ENCODE measurements at places on chromosomes 3 and 15.

DNA sequence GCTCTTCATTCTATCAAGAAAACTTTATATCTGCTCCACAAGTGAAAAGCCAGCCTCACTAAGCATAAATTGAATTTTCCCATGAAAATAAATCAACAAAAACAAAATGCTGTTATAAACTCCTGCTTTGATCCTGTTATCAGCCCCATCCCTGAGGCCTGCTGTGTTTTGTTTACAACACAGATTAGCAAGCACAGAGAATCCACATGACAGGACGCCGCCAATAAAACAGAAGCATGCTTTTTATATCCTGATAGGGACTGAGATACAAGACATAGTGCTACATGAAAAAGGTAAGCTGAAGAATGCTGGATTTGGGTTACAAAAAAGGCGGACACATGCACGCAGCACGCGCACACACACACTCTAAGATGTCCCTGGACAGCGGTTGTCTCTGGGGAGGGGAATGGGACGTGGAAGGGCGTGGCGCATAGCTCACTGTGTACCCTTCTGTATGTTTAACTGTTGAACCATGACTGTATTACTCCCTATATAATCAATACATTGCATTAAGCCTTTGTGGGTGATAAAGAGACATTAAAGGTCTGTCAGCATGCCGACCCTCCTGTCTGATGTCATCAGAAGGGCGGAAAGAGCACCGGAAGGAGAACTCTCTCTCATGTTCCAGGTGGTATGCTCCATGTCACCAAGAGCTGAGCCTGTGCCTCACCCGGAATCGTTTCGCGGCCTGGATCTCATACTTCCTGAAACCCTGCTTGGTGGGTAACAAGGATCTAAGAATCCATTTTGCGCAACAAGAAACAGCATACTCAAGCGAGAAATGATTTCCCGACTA is 93.9 kb downstream of the IQSEC1 start:
- DNase-seq, result no peak

DNA sequence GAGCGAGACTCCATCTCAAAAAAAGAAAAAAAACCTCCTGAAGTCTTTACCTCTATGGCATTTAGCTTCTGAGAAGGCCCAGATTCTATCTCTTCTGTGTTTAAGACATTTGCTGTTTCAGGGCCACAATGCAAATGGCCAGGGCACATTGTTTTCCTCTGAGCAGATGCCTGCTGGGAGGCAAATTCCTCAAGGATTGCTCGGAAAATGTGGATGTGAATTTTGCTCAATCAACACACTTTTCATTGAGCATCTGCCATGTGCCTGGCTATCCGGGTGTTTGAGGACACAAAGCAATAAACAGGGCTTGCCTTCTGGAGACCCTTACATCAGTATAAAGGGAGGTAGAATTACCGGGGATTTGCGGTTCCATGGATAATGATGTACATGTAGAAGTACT is 20.0 kb downstream of the TRIM71 start:
- DNase-seq, result no peak

GRCh38 chr15:101161656-101162055 is 90.2 kb downstream of the CHSY1 start:
- no peak for DNase-seq

GRCh38 chr15:92810418-92811138 is 89.5 kb upstream of the CHD2 start:
- no peak for DNase-seq

- no peak for DNase-seq
Observed at GRCh38 chr3:18047052-18047451, 304.6 kb upstream of the TBC1D5 start.

DNA sequence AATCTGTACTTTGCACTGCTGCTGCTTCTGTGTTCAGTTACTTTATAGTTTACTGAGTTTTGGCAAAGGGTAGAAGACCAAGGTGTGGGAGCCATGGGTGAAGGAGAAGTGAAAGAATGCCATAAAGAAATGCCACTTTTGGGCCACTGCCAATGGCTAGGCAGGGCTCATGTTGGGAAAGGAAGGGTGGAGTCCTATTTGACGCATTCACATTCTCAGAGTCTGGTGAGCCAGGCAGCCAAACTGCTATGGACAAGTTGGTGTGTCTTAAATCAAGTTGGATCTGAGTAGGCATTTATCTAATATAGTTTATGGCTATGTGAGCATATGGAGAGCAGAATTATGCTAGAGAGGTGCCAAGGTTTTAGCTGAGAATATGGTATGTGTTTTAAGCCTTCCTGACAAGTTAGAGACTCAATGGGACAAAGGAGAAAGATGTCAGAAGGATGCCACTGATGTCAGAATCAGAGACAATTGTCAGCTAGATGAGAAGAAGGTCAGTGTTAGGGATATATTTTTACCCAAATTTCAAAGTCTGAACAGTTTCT is 296.1 kb downstream of the AGBL1 start:
- no peak for DNase-seq

DNA sequence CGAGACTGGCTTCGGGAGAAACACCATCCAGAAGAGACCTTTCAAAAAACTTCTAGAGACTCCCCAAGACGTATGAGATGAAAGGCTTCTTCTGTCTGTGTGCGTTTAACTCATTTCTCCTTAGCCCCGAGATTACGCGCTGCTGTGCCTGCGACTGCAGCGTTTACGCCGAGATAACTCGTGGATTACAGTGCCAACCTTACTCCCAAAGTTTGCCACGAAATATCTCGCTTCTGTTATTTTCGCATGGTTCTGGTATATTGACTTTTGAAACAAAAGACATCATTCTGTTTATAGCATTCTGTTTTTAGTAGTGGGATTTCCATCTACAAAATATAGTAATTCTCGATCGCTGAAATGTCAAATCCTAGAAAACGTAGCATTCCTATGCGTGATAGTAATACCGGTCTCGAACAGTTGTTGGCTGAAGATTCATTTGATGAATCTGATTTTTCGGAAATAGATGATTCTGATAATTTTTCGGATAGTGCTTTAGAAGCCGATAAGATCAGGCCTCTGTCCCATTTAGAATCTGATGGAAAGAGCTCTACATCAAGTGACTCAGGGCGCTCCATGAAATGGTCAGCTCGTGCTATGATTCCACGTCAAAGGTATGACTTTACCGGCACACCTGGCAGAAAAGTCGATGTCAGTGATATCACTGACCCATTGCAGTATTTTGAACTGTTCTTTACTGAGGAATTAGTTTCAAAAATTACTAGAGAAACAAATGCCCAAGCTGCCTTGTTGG is 467 bp downstream of the PGBD4 start:
- DNase-seq, result no peak

- no peak for DNase-seq
Observed at GRCh38 chr3:165211721-165212120, 15.5 kb upstream of the SLITRK3 start.

DNA sequence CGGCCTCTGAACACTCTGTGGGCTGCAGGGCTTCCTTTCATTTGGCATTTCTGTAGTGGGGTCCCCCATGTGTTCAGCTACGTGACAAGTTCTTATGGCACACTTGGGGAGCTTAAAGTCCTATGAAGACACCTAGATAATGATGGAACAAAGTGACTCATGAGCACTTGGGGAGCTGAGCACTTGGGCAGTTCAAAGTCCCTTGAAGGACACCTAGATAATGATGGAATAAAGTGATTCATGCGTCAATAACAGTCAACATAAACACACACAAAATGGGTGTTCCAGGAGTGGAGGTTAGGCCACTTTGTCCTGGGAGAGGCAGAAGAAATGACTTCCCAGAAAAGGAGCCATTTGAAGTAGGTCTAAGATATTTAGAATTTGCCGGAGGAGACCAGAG is 66.6 kb downstream of the LDHAL6B start:
- no peak for DNase-seq

- no peak for DNase-seq
Observed at GRCh38 chr3:13004376-13004775, 68.9 kb downstream of the IQSEC1 start.

GRCh38 chr3:163891771-163892170 is 1186.5 kb downstream of the SI start:
- DNase-seq, result no peak

DNA sequence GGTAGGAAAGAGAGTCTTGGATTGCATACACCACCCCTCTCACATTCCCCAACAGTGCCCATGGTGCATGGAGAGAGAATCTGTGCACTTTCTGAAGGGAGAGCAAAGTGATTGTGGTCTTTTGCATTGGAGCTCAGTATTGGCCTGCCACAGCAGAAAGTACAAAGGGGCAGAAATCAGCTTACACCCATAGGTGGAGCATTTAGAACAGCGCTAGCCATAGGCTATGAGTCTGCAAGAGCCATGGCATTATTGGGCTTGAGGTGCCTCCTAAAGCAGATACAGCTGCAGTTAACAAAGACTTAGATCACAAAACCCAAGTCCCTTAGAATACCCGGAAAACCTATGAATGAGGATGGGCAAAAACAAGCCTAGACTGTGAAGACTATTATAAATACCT is 21.8 kb downstream of the SI start:
- DNase-seq, result no peak

GRCh38 chr3:28234454-28234853 is 7.0 kb upstream of the CMC1 start:
- no peak for DNase-seq

GRCh38 chr3:169542331-169542751 is 121.2 kb downstream of the MECOM start:
- DNase-seq, result no peak

- DNase-seq, result no peak
Observed at GRCh38 chr3:140391061-140391460, 286.8 kb upstream of the TRIM42 start.

GRCh38 chr3:44128057-44128775 is 113.5 kb upstream of the TOPAZ1 start:
- no peak for DNase-seq

DNA sequence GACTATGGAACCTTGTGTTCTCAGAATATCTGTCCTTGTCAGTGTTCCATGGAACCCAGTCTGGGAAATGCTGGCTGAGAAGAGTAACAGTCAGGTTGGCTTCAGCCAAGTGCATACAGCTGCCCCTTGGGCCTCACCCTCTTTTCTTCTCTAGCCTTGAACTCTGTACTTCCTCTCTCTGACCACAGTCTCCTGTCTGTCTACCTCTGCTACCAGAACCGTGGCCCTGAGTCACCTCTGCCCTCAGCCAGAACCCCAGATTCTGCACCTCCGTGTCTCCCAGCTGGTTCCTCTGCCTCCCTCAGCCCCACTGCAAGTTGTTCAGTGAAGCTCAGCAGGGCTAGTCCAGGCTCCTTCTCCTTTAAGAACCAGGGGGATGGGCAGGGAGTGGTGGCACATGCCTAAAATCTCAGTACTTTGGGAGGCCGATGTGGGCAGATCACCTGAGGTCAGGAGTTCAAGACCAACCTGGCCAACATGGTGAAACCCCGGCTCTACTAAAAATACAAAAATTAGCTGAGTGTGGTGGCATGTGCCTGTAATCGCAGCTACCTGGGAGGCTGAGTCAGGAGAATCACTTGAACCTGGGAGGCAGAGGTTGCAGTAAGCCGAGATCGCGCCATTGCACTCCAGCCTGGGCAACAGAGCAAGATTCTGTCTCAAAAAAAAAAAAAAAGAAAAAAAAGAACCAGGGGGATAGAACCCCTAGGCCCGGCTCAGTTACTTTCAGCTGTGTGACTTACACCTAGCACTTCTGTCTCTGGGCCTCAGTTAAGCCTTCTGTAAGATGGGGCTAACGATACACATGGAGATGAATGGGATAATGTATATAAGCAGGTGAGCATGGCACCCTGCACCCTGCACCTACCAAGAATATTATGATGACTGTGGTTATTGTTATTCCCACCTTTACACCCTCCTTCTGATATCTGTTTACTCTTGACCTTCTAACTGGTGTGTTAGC is 24.3 kb upstream of the TATDN2 start:
- DNase-seq, result no peak

DNA sequence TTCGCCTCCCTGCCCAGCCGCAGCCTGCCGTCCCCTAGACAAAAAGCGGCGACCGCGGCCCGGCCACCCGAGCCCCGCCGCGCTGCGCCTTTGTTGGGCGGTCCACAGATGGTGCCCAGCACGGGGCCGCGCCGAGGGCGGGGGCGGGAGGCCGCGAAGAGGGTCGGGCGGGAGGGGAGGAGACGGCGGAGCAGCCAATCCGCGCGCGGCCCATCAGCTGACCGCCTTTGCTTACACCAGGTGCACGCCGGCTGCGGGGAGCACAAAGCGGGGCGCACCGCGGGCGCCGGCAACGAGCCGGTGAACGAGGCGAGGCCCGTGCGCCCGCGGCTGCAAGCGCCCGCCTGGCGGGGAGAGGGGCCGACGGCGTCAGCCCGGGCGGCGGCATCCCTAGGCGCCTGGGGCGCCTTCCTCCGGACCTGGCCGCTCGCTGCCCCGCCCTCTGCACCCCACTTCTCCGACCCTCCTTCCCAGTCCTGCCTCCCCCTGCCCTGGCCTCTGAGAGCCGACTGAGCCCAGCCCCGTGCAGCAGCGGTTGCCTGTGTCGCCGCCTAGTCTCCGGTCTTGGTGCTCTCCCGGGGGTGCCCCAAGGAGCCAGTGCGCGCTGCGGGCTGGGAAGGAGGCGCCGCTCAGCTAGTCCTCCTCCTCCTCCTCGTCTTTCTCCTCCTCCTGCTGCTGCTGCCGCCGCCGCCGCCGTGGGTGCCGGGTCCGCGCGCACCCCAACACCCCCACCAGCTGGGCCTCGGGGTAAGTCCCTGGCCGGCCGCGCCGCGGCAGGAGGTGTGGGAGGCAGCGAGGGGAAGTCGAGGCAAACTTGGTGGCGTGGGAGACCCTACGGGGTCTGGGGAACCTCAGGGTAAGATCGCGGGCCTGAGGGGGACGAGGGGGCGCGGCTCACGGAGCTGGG is at the start of gene LRRN1:
LRRN1 (plus strand) TSS at position 259 of the 907 bp plus-strand sequence. CDS start 45,211 bp downstream, outside the sequence.
- DNase-seq, result no peak

- DNase-seq, result no peak
Observed at GRCh38 chr3:20589275-20589674, 403.3 kb upstream of the SGO1 start.

GRCh38 chr3:126418661-126419131 is 24.0 kb downstream of the CFAP100 start:
- no peak for DNase-seq

GRCh38 chr3:121477589-121477988 is 68.2 kb downstream of the POLQ start:
- no peak for DNase-seq

- DNase-seq, result no peak
Observed at GRCh38 chr3:138367911-138368310, 19.5 kb downstream of the MRAS start.

DNA sequence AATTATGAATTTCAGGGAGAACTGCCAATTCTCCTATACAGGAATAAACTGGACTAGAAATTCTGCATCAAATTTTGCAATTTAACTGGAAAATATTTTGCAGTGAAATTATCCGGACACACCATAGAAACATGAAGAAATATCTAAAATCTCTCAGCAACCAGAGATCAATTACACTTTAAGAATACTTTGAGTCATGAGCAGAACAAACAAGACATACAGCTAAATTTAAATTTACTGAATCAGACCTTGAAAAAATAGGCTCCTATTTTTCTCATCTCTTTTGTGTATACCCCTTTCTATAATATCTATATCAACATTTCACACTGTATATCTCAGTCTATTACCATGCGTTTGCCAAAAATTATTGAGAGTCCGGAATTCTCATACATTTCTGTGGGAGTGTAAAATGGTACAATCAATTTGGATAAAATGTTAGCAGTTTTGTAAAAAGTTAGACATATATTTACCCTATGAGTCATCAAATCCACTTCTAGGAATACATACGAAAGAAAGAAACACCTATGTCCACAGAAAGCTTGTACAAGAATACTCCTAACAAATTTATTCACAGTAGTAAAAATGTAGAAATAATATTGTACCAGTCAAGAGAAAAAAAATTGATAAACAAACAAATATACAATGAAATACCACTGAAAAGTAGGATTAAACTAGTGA is 593.1 kb upstream of the NECTIN3 start:
- DNase-seq, result no peak

Data from omental fat pad (tissue), 4 donors.